ENCODE measurements at places on chromosomes 2 and 18. TPM values are rescaled to one million over a fixed set of nuclear protein-coding genes. Genes with fewer than 3 reads are reported as not detected.

The VAMP8 gene
- 1.7 TPM for total RNA-seq

The AFF3 gene
- total RNA-seq, result not detected

The GPAT2 gene
- 10.2 TPM for total RNA-seq

The CBLN2 gene
- 0.33 TPM for total RNA-seq

The TSN gene
- 56.8 TPM for total RNA-seq

The TNFRSF11A gene
- total RNA-seq, result 0.08 TPM

The TXNDC2 gene
- total RNA-seq, result 0.16 TPM

The CLHC1 gene
- total RNA-seq, result 36.5 TPM

The CIDEA gene
- not detected for total RNA-seq

The IL36B gene
- not detected for total RNA-seq

The SRD5A2 gene
- total RNA-seq, result not detected

The CFC1 gene
- not detected for total RNA-seq

The CMPK2 gene
- total RNA-seq, result 11.0 TPM

The MRO gene
- 6.5 TPM for total RNA-seq

The CABYR gene
- total RNA-seq, result 7.3 TPM

The CAPN14 gene
- 0.16 TPM for total RNA-seq

The IL18R1 gene
- 6.8 TPM for total RNA-seq

The ANKRD23 gene
- total RNA-seq, result 6.0 TPM

The NEU2 gene
- total RNA-seq, result not detected

The ASB3 gene
- total RNA-seq, result 15.5 TPM

The SPDYA gene
- 6.5 TPM for total RNA-seq

The RMDN2 gene
- total RNA-seq, result 14.9 TPM

The ALLC gene
- total RNA-seq, result not detected

The PTPN2 gene
- 29.4 TPM for total RNA-seq

The ERBB4 gene
- 0.16 TPM for total RNA-seq

The NCKAP1 gene
- total RNA-seq, result 76.4 TPM

The CPS1 gene
- total RNA-seq, result 35.7 TPM

The CERKL gene
- total RNA-seq, result not detected

The SCN2A gene
- total RNA-seq, result 18.5 TPM

All from fibroblast of the aortic adventitia (primary cell).